ENCODE measurements at places on chromosomes 13 and 19. TPM values are rescaled to one million over a fixed set of nuclear protein-coding genes. Genes with fewer than 3 reads are reported as not detected.

GRCh38 chr19:15091918-15092753 is 10.1 kb downstream of the OR1I1 start:
- H3K4me3 ChIP-seq, result no peak overlapping the region
- no peaks in the 10 kb centered on the region for H3K27me3 ChIP-seq
- H3K4me1 ChIP-seq, result no peaks in the 10 kb centered on the region
- no peak for DNase-seq
- H3K27ac ChIP-seq, result no peak overlapping the region
- H3K36me3 ChIP-seq, result no peaks in the 10 kb centered on the region

GRCh38 chr13:67395577-67395976 is 165.4 kb upstream of the PCDH9 start:
- no peaks in the 10 kb centered on the region for H3K36me3 ChIP-seq
- no peak overlapping the region for H3K4me3 ChIP-seq
- H3K4me1 ChIP-seq, result no peaks in the 10 kb centered on the region
- H3K27me3 ChIP-seq, result no peaks in the 10 kb centered on the region
- DNase-seq, result no peak

GRCh38 chr19:45311621-45312020 is 11.1 kb downstream of the CKM start:
- peak overlapping the region; percentile 100 for H3K27ac ChIP-seq
- no peak overlapping the region for H3K4me3 ChIP-seq
- no peaks in the 10 kb centered on the region for H3K36me3 ChIP-seq
- DNase-seq, result peak; percentile 66
- no peaks in the 10 kb centered on the region for H3K27me3 ChIP-seq

GRCh38 chr19:42330241-42330711 is 4.8 kb downstream of the MEGF8 start:
- H3K36me3 ChIP-seq, result peaks cover 5% of the 10 kb centered on the region
- no peak for DNase-seq
- no peaks in the 10 kb centered on the region for H3K27me3 ChIP-seq
- H3K4me1 ChIP-seq, result peaks cover 24% of the 10 kb centered on the region
- H3K4me3 ChIP-seq, result no peak overlapping the region
- H3K27ac ChIP-seq, result no peak overlapping the region

GRCh38 chr13:51858433-51859247 is 3.1 kb upstream of the CCDC70 start:
- H3K4me3 ChIP-seq, result no peak overlapping the region
- H3K4me1 ChIP-seq, result no peaks in the 10 kb centered on the region
- DNase-seq, result no peak
- no peaks in the 10 kb centered on the region for H3K27me3 ChIP-seq
- H3K36me3 ChIP-seq, result no peaks in the 10 kb centered on the region
- H3K27ac ChIP-seq, result no peak overlapping the region

DNA sequence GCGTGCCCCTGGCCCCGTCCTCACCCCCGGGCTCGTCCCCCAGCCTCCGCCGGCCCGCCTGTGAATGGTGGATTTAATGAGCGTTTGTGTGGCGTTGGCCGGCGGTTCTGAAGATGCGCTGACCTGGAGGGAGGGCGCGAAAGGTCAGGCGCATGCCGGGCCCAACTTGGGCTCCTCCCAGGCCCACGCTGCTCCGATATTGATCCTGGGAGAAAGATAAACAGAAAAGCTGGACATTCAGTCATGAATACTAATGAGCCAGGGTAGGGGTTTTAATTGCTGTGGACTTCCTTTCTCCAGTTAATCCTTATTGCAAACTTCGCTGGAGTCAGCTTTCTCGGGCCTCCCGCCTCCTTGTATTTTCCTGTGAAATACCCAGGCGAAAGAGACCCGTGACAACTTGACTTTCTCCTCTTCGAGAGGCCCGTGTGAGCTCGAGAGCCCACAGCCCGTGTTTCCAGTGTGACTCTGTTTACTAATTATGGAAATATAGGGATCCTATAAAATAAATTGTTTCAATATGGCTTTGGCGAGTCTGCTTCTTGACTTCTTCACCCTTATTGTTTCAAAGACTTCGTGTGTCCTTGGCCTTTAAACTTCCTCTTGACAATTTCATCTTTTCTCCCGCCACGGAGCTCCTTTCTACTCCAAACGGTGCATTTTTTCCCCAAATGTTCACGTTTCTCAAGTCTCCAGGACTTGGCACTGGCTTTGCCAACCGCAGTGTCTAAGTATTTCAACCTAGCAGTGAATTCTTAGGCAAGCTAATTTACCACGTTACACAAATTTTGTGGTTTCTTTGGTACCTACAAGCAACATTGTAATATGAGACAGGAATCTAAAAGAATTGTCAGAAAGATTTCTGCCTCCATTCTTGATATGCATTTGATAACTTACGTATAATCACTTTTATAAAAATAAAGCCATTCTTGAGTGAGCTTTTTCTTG is 10.5 kb downstream of the ZIC2 start:
- H3K27me3 ChIP-seq, result peaks cover 100% of the 10 kb centered on the region
- no peak for DNase-seq
- H3K4me3 ChIP-seq, result no peak overlapping the region
- no peaks in the 10 kb centered on the region for H3K4me1 ChIP-seq
- H3K27ac ChIP-seq, result no peak overlapping the region

- H3K27ac ChIP-seq, result no peak overlapping the region
- H3K27me3 ChIP-seq, result no peaks in the 10 kb centered on the region
- no peak overlapping the region for H3K4me3 ChIP-seq
- no peaks in the 10 kb centered on the region for H3K4me1 ChIP-seq
Measured at GRCh38 chr19:57088133-57088532, 31.7 kb upstream of the USP29 start.

DNA sequence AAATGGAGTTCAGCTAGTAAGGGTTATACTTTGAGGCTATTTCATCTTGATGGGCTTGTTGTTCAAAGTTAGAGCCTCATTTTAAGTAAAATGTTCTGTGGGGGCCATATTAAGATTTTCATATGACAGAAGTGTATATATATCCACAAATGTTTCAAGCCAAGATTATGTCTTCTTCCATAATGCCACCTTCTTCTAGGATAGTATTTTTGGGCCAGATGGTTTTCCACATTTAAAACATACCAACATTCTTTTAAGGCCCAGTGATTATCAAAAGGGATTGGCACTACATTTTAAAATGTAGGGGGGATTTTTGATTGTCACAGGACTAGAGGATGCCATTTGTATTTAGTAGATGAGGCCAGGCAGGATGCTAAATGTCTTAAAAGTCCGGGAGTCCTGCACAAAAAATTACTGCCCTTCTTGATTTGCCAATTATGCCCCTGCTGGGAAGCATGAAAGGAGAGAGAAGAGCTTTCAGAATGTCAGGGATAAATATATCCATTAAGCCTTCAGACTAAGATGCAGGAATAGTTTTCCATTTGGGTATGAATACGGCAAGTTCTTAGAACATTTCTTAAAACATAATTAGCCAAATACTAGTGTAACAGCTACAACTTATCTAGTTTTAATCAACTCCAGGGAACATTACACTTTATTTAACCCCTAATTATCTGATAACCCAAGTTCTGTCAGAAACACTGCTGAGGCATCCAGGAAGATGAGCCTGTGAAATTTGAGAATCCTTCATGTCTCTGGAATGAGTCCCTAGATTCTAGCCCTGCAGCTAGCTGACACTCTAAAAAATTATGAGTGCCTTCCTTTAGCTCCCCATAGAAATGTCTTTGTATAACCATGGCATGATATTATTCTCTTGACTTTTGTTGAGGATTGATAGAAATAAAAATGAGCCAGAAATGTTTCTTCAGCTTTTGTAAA is 34.0 kb downstream of the ITM2B start:
- H3K27me3 ChIP-seq, result no peaks in the 10 kb centered on the region
- no peak overlapping the region for H3K27ac ChIP-seq
- no peak for DNase-seq
- H3K4me3 ChIP-seq, result no peak overlapping the region

DNA sequence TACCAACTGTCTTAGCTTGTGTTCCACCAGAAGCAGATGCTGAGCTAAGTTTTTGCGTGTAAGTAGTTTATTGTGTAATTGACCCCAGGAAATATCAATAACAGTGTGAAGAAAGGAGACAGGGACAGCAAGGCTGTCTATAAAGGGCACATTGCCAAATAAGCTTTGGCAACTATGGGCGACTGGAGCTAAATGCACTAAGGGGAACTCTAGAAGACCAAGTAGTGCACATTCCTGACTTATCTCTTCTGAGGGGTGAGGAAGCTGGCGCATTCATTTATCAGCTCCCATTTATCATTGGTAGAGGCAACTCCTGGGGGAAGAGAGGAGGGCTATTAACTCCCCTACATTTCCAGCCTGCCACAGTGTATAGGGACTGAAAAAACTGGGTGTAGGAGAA is 135.0 kb downstream of the DLEU7 start:
- no peak overlapping the region for H3K27ac ChIP-seq
- H3K36me3 ChIP-seq, result no peaks in the 10 kb centered on the region
- no peak for DNase-seq
- peaks cover 17% of the 10 kb centered on the region for H3K4me1 ChIP-seq
- no peaks in the 10 kb centered on the region for H3K27me3 ChIP-seq
- H3K4me3 ChIP-seq, result no peak overlapping the region

DNA sequence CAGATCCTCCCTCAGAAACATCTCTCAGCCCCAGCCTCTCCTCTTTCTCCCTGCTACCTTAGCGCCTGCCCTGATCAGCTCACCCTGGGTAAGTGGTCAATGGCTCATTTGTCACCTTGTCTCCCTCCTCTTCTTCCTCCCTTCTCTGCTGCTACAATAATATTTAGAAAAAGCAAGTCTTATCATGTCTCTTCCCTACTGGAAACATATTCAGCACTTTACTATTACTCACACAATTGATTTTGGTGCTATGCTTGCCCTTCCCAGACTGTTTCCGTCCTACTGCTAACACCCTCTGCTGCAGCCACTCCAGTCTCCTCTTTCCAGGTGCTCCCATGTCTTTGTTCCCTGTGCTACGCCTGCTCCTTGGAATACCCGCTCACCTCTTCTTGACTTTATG is 35.8 kb downstream of the ESD start:
- H3K27me3 ChIP-seq, result no peaks in the 10 kb centered on the region
- H3K4me3 ChIP-seq, result no peak overlapping the region
- DNase-seq, result no peak
- no peaks in the 10 kb centered on the region for H3K36me3 ChIP-seq
- H3K4me1 ChIP-seq, result no peaks in the 10 kb centered on the region

DNA sequence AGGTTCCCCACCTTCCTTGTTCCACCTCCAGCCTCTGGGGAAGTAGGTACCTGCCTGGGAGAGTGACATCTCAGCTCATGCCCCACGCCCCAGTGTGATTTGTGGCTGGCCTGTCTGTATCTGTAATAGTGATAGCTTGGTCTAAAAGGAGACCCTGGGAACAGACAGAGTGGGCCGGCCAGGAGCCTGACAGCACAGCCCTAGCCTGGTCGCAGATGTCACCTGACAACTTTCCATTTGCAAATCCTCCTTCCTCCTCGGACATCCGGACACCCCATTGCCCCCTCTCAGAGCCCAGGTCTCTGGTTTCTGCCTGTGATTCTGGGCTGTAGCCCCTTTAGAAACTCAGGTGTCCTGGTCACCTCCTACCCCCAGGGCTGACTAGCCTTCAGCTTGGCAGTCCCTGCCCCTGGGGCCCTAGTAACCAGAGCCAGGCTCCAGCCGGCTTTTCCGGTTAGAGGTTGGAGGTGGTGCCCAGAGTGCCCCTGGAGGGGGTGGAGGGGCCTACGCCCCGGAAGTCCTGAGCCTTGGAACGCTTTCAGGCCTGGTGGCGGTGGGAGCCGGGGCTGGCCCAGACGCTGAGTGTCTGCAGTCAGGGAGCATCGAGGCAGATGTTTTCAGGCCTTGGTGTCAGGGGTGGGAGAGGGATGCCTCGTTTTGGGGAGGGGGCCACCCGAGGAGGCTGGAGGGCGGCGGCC is 6.5 kb downstream of the LRRC8E start:
- no peak overlapping the region for H3K4me3 ChIP-seq
- no peaks in the 10 kb centered on the region for H3K36me3 ChIP-seq
- no peak overlapping the region for H3K27ac ChIP-seq
- H3K4me1 ChIP-seq, result no peaks in the 10 kb centered on the region
- no peak for DNase-seq

DNA sequence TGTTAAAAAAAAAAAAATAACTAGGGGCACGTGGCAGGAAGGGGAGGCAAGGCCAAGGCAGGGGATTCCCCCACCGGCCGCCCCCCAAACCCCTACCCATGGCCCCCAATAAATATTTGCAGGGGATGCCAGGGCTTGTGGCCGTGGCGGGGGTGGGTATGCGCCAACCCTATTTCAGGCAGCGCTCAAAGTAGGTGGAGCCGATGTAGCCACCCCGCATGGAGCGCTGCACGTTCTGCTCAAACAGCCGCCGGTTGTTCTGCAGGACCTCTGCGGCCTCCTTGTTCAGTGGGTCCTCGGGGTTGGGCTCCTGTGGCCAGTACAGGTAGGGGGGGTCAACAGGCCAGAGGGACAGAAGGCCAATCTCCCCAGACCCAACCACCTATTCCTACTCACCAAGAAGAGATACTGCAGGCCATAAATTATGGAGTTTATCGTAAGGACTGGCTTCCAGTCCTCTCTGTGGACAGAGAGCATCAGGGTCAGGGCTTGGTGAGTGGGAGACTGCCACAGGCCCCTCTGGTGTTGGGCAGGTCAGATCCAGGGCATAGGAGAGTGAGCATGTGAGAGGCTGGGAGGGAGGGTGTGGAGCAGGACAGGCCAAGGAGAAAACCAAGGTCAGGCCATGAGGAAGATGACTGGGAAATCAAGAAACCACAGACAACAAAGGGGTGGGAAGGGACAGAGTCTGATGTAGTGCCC is 1.2 kb upstream of the CHMP2A start:
- H3K27ac ChIP-seq, result peak overlapping the region; percentile 97
- no peak for DNase-seq
- no peaks in the 10 kb centered on the region for H3K27me3 ChIP-seq
- H3K4me3 ChIP-seq, result peak overlapping the region; percentile 83
- peaks cover 34% of the 10 kb centered on the region for H3K36me3 ChIP-seq

ACTL9 gene
- total RNA-seq, result not detected

MCEMP1 gene
- total RNA-seq, result 0.16 TPM

RNF17 gene
- not detected for total RNA-seq

ZNF534 gene
- total RNA-seq, result 0.18 TPM

GPR12 gene
- total RNA-seq, result not detected

OR10H1 gene
- total RNA-seq, result not detected

RUBCNL gene
- total RNA-seq, result not detected

KLK4 gene
- not detected for total RNA-seq
